ENCODE measurements at places on chromosomes 7 and 10.

GRCh38 chr10:57017356-57018037 lies 656.4 kb upstream of the ZWINT start:
- DNase-seq: no peak

- no peak for DNase-seq
Observed at GRCh38 chr10:21972584-21972983, 30.9 kb downstream of the DNAJC1 start.

GRCh38 chr10:77967611-77968022 lies 41.1 kb upstream of the DLG5 start:
- DNase-seq: no peak

DNA sequence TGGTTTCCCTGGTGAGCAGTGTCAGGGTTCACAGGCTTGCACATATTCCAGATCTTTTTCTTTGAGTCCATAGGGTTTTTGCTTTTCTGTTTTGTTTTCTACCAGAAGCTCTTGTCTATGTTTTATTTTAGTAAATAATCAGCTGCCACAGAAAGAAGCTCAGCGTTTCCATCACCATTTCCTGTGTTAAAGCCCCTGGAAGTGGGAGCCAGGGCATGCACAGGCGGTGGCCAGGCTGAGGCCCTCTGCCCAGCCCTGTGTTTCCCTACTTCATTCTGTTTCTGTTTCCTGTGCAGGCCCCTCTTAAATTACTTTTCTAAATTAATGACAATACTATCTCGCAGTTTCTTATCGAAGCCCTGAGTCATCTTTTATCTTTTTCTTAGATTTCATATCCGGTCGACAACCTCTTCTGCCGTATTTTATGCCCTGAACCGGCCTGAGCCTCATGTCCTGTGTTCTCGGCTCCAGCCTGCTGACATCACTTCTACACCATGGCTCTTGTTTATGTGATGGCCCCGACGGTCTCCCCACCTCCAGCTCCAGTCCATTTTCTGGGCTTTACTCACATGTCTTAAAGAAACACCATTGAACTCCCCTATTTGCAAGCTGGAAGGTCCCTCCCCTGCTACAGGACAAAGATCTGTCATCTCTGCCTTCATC lies 442.2 kb downstream of the TCERG1L start:
- no peak for DNase-seq

DNA sequence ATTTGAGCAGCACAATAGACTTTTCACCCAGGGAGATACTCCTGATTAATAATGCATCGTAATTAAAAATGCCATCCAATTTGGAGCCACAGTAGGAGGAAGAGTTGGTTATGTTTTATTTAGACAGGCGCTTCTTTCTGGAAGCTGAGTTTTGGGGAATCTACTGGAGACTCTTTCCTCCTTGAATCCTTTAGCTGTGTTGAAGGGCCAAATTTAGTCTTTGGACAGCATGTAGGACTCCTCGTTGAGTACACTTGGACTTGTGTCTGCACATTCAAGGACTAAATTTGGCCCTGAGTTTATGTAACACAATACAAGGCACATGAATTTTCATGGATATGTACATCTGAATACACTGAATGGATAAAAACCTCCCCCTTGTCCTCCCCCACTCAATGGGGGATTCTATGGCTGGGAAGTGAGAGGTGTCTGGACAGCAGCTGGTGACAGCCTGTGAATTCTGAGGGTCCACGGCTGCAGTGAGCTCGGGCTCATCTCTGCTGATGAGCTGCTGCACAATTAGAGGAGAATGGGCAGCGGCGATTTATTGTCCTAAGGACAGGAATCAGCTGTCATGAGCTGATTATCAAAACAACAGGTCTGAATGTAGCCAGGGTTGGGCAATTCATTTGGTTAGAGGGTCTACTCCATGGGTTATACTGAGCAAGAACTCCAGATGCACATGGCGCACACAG lies 95.2 kb downstream of the PRTFDC1 start:
- DNase-seq: no peak

GRCh38 chr10:123991611-123992570 lies 100.3 kb upstream of the CPXM2 start:
- DNase-seq: no peak

GRCh38 chr7:95828824-95829790 lies 56.8 kb downstream of the DYNC1I1 start:
- peak; percentile 71 for DNase-seq

DNA sequence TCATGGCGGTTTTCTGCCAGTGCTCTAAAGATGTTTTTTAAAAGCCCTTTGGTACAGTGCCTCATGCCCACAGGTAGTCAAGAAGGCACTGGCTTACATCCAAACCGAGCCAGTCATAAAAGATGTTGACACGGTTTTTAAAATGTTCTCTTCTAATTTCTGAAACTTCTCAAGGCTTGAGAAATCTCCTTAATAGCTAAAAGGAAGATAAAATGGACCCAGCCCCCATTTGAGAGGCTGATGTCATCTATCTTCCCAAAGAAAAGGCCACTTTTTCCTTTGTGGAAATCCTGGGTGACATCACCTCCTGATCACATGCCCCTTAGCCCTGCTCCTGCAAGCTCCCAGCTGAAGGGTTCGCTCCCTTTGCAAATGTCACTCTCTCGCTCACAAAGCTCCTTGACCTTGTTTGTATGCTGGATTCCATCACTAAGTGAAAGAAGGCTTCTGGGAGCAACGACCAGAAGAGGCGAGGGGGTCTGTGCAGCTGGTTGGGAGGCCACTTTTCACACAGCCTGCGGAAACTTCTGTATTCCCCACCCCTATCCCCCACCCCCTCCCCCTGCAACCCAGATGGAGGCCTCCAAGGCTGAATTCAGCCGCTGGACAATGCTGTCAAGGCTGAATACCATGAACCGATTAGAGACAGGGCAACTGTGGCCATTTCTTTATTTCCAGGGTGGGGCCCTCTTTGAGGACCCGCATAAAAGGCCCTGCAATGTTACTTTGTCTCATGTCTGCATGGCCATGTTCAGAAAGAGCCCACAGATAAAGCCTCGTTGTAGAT lies 122.8 kb downstream of the CUBN start:
- no peak for DNase-seq

- DNase-seq: no peak
Observed at GRCh38 chr7:22876986-22877729, 54.5 kb upstream of the TOMM7 start.

- no peak for DNase-seq
Observed at GRCh38 chr10:429696-430095, 259.8 kb downstream of the DIP2C start.

GRCh38 chr7:107355616-107356015 lies 114.2 kb upstream of the GPR22 start:
- no peak for DNase-seq

- DNase-seq: no peak
Observed at GRCh38 chr10:132418527-132419416, 21.8 kb downstream of the PWWP2B start.

DNA sequence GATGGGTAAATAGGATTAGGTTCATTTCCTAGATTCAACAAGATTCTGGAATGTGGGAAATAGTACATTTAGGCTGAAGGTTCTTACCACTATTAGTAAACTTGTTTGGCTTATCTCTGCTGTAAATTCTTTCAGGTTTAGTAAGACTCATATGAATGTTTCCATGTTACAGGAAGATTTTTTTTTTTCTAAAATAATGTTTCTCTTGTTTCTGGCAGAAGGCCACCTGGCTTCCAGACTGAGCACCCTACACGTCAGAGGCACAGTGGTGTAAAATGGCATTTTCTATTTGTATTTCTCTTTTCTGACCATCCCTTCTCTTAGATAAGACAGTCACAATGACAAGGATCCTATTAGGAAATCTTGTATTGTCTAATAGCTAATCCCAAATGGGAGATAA lies 22.7 kb upstream of the AASS start:
- no peak for DNase-seq

DNA sequence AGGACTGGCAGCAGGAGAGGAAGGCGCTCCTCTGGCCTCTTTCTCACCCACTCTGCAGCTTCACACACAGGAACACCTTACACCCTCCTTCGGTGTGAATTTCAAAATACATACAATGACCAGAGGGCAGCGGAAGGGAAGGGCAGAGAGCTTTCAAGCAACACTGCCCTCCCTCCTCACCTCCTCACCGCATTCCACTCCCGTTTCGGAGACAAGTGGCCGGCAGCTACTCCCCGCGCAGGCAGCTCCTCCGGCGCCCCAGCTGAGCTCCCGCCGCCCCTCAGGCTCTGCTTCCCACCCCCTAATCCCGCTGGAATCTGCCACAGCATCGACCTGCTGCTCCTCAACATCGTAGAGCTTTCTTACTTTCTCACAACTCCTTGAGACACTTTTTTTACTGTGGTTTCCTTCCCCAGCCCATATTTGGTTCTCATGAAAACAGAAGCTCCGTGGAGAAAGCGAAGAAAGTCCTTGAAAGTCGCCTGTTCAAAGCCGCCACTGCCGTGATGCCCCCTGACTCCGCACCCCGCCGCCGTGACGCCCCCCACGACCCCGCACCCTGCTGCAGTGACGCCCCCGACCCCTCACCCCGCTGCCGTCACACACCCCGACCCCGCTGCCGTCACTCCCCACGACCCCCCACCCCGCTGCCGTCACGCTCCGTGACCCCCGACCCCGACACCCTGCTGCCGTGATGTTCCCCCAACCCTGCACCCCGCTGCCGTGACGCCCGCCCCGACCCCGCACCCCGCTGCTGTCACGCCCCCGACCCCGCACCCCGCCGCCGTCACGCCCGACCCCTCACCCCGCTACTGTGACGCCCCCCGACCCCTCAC lies 14.6 kb upstream of the GPER1 start:
- no peak for DNase-seq

DNA sequence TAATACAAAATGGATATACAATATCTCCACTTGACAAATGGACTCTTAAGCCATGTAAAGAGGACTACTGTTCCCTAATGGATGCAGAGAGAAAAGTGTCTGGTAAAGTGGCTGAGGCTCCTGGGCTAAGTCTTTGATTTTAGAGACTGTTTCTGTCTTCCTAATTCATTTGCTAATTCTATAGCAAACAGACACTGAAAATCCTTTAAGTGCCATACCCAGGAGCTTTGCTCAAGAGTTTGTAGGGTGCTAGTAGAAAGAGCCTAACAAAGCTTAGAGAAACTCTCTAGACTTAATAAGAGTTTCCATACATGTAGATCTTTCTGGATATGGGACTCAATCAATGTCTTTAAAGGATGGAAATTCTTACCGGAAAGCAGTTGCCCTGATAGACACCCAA lies 16.7 kb downstream of the CEP55 start:
- no peak for DNase-seq

DNA sequence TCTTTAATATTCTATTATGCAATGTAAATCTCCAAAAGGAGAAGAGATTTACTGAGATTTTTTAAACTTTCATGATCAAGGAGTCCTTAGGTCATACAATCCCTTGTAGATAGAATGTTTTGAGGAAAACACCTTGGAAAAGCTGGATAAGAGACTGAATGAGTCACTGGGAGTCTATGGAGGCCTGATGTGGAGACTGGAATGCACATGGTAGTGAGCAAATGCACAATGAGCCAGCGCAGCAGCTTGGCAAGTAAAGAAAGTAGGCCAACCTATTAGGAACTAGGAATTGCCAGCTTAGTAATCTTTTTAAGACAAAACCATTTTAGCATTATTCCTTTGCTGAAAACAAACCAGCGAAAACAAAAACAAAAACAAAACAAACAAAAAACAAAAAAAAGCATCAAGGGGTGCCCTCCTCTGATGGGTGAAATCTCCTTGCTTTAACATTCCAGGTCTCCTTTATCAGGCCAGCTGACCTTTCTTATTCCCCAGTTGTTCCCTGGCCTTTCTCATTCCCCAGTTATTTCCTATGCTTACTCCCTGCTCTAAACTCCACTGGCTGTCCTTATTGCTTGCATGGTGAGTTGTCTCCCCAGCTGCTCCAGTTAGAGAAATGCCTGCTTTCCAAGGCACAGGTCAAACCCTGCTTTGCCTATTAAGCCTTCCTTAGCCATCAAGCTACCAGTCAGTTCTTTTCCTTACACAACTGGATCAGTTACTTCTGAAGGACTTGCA lies 135.8 kb downstream of the PLCE1 start:
- no peak for DNase-seq

DNA sequence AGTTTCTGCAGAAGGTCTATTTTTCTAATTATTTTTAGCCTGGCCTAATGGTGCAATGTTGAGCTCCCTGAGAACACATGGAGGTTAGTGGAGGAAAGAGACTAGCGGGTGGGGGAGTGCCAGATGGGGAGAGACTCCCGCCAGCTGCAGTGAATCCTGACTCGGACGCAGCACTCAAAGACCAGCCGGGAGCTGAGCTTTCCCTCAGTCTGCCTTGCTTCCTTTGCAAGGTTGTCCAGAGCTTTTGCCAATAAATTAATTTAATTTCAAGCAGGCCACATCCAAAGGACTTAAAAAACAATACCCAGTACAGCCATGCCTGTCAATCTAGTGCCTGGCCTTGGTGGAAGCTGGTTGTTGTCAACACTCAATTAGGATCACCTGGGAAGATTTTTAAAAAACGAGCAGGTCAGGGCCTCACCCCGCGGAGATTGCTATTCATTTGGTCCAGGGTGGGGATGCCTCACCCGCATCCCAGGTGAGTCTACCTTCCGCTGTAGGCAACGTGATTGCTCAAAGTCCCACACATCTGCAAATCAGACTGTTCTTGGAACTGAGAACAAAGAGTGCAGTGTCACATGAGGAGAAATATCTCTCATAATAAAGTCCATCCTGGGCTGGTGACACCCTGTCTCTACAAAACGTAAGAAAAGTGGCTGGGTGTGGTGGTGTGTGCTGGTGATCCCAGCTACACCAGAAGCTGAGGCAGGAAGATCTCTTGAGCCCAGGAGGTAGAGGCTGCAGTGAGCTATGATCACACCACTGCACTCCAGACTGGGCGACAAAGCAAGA lies 4.0 kb downstream of the CLRN3 start:
- DNase-seq: no peak

DNA sequence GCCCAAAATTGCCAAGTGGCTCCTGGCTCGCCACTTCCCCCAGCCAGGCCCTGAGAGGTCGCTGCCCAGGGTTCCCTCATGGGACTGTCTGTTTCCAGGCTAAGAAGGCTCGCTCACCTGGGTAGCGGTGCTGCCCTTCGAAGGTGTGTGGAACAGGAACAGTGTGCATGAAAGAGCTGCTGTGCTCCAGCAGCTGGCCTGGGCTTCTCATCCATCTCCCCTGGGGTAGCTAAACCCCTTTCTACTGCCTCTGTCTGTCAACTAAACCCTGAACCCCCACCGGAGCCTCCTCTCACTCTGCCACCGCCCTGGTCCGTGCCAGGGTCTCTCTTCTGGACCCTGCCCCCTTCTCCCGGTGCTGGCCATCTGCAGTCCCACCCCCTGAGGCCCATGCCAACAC lies 152.9 kb downstream of the EBF3 start:
- DNase-seq: no peak

- DNase-seq: no peak
Observed at GRCh38 chr10:63681993-63682697, 160.9 kb downstream of the REEP3 start.

DNA sequence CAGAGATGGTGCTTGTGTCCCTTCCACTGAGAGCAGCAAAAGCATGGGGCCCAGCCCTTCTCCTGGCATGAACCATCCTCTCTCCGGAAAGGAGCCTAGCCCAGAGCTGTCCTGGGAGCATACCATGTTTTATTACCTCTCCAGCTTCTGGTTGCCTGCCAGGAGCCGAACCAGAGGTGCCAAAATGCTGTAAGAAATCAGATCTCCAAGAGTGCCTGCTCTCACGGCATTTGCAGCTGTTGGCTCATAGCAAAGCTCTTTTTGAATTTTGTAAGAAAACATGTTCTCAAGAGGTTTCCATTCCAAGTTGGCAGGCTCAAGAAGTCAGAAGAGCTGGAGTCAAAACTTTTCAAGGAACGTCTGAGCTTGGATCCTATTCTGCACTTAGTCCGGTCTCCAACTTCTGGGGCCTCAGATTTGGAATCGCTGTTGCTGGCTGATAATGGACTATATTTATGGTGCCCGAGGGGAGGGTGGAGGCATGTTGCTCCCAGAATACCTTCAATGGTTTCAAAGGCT lies 211.7 kb upstream of the MKI67 start:
- DNase-seq: no peak

GRCh38 chr10:31299119-31299518 lies 19.9 kb upstream of the ZEB1 start:
- no peak for DNase-seq

Measured in NCI-H1048 (cell line).